Upper lobe of right lung (tissue), 1 donor: ENCODE measurements at places on chromosomes 4 and X. TPM values are rescaled to one million over a fixed set of nuclear protein-coding genes. Genes with fewer than 3 reads are reported as not detected.

DNA sequence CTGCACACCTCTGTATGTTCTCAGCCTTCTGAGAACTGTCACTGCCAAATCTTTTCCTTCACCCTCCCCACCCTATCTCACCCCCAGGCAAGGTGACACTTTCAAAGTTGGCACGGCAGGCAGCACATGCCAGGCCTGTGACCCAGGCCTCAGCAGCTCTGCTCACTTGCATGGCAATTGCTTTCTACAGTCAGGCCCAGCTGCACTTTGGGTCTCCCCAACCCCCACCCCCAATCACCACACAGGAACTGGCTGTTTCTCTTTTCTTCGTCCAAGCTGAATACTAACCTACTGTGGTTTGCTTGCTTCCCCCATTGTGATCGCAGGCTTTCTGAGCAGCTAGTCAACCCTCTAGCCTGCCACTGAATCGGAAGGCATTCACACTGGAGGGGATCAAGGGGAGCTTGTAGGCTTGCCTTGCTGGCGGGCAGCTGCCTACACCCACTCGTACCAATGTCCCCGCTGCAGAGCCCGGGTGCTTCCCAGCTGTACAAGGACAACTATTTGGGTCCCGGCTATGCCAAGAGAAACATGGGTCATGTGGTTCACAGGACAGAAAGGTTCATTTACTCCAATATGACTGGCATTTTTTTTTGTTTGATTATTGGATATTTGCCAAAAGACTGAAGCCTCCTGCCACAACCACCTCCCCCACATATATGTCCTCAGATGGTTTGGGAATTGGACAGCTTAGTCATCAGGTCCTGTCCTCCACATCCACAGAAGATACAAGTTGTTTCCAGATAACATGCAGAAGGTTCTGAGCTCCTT lies 28.1 kb downstream of the SLC25A43 start:
- H3K27ac ChIP-seq: no peak overlapping the region
- no peaks in the 10 kb centered on the region for H3K36me3 ChIP-seq
- no peak overlapping the region for H3K4me3 ChIP-seq
- no peak for DNase-seq

GPR34 gene
- 28.0 TPM for total RNA-seq

ABRAXAS1 gene
- 12.0 TPM for total RNA-seq

DNA sequence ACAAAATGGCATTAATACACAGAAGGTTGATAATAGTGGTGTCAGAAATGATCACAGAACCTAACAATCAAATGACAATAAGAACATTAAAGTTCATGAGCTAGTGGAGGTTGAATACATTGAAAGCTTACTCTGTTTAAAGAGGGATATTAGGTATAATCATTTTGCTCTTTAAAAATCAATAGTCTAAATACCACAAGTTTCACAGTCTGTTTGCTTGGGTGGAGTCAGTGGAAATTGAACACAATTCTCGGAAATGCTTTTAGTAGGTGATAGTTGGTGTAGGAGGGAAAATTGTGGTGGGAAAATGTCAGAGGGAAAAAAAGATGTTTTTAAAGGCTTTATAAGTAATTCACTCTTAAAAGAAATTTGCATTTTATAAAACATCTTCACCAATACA lies 197.1 kb downstream of the GLUD2 start:
- no peak overlapping the region for H3K4me3 ChIP-seq
- no peaks in the 10 kb centered on the region for H3K4me1 ChIP-seq
- H3K36me3 ChIP-seq: no peaks in the 10 kb centered on the region
- DNase-seq: no peak
- no peak overlapping the region for H3K27ac ChIP-seq

DNA sequence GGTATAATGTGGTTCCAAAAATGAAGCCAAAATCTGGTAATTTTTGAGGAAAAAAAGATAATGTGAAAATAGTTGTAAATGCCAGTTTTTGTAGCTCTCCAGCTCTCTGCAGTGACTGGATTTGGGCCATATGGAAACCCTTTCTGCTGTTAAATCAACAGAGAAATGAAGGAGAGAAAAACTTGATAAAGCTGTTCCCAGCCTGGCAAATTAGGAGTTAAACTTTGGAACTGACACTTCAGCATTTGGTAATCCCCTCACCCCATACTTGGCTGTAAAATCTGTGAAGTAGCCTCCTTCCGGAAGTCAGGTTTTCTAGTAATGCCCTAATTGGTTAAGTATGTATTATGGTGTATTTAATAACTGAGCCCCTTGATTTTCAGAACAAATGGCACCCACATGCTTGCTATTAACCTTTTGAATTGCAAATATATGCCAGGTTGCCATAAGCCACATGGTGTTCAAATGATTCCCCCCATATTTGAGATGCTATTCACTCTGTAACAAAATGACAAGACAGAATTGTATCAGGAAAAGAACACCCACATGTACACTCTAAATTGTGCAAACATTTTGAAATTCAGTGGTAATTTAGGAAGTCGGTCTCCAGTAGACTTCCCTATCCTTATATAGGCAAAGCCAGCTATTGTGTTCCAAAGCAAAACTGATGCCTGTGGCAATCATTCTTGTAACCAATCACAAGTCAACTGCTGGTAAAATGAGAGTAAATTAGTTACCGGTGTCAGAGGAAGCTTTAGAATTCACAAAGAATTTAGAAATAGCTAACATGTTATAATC lies 96.3 kb upstream of the ADAMTS3 start:
- no peak overlapping the region for H3K4me3 ChIP-seq
- DNase-seq: no peak
- H3K27ac ChIP-seq: no peak overlapping the region
- no peaks in the 10 kb centered on the region for H3K36me3 ChIP-seq
- no peaks in the 10 kb centered on the region for H3K27me3 ChIP-seq

BMP2K gene
- total RNA-seq: 45.6 TPM

DNA sequence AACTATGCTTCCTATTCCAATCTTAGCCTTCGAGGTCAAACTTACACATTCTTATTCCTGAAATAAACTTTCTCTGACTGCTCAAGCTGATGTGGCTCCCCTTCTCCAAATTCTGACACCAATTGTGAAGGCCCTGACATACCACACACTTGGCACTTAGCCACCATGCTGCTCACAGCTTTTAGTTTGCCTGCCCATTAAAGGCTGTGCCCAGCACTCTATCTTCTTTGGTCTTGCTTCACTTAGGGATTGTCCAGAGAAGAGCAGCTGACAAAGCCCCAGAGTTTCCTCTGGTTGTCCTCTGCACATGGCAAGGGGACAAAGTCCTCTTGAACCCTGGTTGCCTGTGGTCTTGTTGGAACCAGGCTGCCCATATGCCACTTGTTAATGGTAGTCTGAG lies 126.1 kb downstream of the ARHGEF9 start:
- no peak overlapping the region for H3K27ac ChIP-seq
- H3K36me3 ChIP-seq: peaks cover 3% of the 10 kb centered on the region

NLGN4X gene
- total RNA-seq: 4.2 TPM

GRCh38 chr4:24094726-24095125 lies 204.9 kb upstream of the PPARGC1A start:
- H3K36me3 ChIP-seq: no peaks in the 10 kb centered on the region
- H3K4me1 ChIP-seq: no peaks in the 10 kb centered on the region
- no peak for DNase-seq
- no peaks in the 10 kb centered on the region for H3K27me3 ChIP-seq
- H3K4me3 ChIP-seq: no peak overlapping the region

DNA sequence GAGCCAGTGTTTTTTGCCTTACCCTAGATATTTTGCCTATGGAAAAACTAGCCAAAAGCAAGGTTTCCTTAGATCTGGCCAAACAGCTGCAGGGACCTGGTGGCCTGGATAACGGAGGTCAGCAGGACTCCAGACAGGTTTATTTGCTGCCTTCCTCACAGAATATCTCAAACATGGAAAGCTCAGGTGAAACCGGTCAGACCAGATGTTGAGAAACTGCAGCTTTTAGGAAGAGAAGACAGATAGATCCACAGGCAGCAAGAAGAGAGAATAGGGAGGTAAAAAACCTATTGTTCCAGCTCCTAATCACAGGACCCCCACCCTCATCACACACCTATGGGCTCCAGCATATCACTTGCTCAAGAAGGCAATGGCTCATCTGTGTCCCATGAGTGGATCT lies 16.2 kb downstream of the SLC16A2 start:
- H3K4me3 ChIP-seq: no peak overlapping the region
- H3K36me3 ChIP-seq: no peaks in the 10 kb centered on the region
- DNase-seq: no peak
- no peak overlapping the region for H3K27ac ChIP-seq
- H3K27me3 ChIP-seq: no peaks in the 10 kb centered on the region
- no peaks in the 10 kb centered on the region for H3K4me1 ChIP-seq

DNA sequence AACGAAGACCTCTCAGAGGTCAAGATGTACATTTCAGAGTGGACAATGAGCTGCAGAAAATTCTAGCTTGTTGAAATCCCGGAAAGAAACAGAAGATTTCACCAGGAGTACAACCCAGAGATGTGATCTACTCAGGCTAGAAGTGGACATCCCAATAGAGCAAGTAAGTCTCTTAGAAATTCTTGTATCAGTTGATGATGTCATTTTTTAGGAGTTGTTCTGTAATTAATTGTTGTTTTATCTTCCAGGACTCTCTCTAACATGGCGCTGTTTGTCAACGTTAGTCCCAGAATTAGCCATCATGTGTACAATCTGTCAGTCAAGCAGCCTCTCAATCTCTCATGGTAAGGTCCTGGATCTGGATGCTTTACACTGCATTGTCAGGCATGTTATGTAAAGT lies 174.4 kb downstream of the GRIA3 start:
- no peak overlapping the region for H3K27ac ChIP-seq
- no peaks in the 10 kb centered on the region for H3K4me1 ChIP-seq
- no peak for DNase-seq
- no peaks in the 10 kb centered on the region for H3K27me3 ChIP-seq
- no peaks in the 10 kb centered on the region for H3K36me3 ChIP-seq
- H3K4me3 ChIP-seq: no peak overlapping the region

DNA sequence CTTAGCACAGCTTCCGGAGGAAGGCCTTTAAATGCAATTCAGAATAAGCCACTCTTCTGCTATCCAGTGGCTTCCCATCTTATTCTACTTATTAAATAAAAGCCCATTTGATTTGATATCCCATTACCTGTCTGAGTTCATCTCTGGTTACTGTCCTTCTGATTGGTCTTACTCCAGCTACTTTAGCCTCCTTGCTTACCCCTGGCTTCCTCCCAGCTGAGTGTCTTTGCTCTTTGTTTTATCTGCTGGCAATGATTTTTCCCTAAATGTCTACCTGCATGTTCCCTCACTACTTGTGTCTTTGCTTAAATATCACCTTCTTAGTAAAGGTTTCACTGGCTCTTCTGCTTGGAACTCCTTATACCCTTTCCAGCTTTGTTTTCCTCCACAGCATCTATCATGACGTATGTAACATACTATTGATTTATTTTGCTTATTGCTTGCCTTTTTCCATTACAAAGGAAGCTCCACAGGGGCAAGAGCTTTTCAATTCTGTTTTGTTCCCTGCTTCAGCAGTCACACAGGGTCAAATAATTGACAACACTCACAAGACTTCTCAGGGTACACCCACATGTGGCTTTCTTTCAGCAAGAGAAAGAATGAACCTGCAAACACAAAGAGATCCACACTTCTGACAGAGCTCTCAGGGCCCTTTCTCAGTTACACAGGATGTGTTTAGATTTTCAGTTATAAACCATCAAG lies 63.8 kb downstream of the TBC1D19 start:
- H3K4me3 ChIP-seq: no peak overlapping the region
- H3K4me1 ChIP-seq: no peaks in the 10 kb centered on the region
- no peaks in the 10 kb centered on the region for H3K36me3 ChIP-seq
- no peaks in the 10 kb centered on the region for H3K27me3 ChIP-seq

GLRA2 gene
- total RNA-seq: not detected

HTRA3 gene
- 25.0 TPM for total RNA-seq

STK26 gene
- 12.2 TPM for total RNA-seq

DNA sequence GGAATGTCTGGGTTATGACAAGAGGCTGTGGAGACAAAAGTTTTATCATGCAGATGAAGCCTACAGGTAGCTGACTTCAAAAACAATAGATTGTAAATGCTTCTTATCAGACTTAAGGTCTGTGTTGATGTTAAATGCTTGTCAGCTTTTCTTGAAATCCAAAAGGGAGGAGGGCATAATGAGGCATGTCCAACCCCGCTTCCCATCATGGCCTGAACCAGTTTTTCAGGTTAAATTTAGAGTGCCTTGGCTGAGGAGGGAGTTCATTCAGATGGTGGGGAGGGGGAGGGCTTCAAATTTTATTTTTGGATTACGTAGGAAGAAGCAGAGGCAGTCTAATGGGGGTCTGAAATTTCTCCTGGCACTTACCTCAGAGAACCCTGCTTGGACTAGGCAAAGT lies 207.7 kb upstream of the HDX start:
- H3K36me3 ChIP-seq: no peaks in the 10 kb centered on the region
- no peaks in the 10 kb centered on the region for H3K27me3 ChIP-seq
- no peak overlapping the region for H3K27ac ChIP-seq
- no peak overlapping the region for H3K4me3 ChIP-seq
- no peak for DNase-seq
- no peaks in the 10 kb centered on the region for H3K4me1 ChIP-seq
